ENCODE measurements at places on chromosomes 7 and 10. TPM values are rescaled to one million over a fixed set of nuclear protein-coding genes. Genes with fewer than 3 reads are reported as not detected.

Gene NKX1-2
- total RNA-seq: not detected

Gene HYCC1
- 171 TPM for total RNA-seq

Gene CPEB3
- total RNA-seq: 3.2 TPM

Gene ANK3
- total RNA-seq: 0.94 TPM

Gene JCAD
- not detected for total RNA-seq

Gene GSAP
- total RNA-seq: 0.55 TPM
